Stomach (tissue), 19 donors: ENCODE measurements at places on chromosomes 4 and X. TPM values are rescaled to one million over a fixed set of nuclear protein-coding genes. Genes with fewer than 3 reads are reported as not detected.

GRCh38 chrX:154836163-154836562, 1.7 kb upstream of the SMIM9 start:
- H3K4me3 ChIP-seq: no peak overlapping the region
- DNase-seq: no peak
- H3K27ac ChIP-seq: no peak overlapping the region
- H3K27me3 ChIP-seq: no peaks in the 10 kb centered on the region
- H3K4me1 ChIP-seq: no peaks in the 10 kb centered on the region
- no peaks in the 10 kb centered on the region for H3K36me3 ChIP-seq

DNA sequence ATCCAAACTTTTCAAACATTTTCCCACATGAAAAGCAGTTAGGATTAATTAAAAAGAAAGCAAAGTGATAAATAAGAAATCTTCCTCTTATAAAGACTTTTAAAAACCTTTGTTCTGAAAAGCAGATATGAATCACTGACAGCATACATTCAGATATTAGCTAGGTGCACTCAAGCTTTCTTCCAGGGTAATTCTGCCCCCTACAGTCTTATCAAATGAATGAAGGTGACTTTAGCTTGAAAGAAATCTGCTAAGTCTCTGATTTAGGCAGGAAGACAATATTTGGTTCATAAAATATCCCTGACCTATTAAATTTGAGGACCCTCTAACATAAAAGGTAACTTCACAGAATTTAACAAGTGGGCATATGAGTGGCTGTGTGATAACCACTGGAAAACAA, 209.1 kb upstream of the FAM47A start:
- no peaks in the 10 kb centered on the region for H3K27me3 ChIP-seq
- H3K4me3 ChIP-seq: no peak overlapping the region
- peak; percentile 6 for DNase-seq
- no peak overlapping the region for H3K27ac ChIP-seq
- H3K36me3 ChIP-seq: no peaks in the 10 kb centered on the region

DNA sequence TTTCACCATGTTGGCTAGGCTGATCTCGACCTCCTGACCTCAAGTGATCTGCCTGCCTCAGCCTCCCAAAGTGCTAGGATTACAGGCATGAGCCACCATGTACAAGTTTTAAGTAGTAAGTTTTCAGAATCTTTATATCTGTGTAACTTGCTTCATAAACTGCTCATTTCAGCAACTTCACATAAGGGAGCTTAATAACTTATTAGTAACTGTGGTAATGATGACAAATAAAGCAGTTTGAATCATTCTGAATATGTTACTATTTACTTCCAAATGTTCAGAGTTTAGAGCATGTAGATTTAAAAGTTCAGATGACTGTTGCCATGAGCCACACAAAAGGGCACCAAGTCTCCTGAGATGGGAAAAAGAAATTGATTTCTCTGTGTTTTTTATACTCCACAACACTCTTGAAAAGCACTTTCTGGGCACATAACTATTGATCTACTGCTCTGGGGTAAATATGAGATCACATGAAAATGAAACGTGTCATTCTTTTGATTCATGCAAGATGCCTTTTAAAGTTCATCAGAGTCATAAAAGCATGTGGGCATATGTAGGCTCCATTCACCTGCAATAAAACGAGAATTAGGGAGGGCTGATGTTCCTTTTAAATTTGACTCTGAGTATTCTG, 14.1 kb upstream of the CA5B start:
- no peak overlapping the region for H3K27ac ChIP-seq
- H3K36me3 ChIP-seq: no peaks in the 10 kb centered on the region
- H3K4me1 ChIP-seq: no peaks in the 10 kb centered on the region
- no peak overlapping the region for H3K4me3 ChIP-seq

EREG gene
- polyA plus RNA-seq: 0.62 TPM

- no peak for DNase-seq
- no peaks in the 10 kb centered on the region for H3K4me1 ChIP-seq
- no peaks in the 10 kb centered on the region for H3K36me3 ChIP-seq
- no peaks in the 10 kb centered on the region for H3K27me3 ChIP-seq
These were observed 104.6 kb upstream of the NWD2 start for GRCh38 chr4:37139987-37140386.

DNA sequence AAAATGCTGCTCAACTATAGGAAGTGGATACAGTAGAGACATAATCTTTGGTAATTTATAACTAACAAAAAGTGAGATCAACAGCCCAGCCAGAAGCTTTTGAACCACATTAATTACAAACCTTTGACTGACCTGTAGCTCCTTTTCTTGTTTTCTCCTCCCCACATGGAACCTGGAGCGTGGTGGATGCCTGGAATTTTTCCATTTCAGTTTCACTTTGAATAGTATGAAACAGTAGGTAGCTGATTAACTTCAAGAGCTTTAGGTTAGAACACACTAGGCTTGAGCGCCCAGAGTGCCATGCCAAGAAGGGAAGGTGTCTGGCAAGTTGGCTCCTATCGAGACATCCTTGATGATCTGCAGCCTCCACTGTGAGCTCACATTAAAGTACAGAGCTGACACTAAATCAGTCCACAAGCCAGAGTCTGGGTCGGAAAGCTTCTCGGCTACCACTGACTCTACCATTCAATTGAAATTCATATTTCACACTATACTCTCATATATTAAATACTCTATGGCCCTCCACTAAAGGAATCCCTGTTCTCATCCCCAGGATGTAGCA, 143.4 kb downstream of the GLRA2 start:
- no peaks in the 10 kb centered on the region for H3K36me3 ChIP-seq
- no peak overlapping the region for H3K4me3 ChIP-seq
- H3K27ac ChIP-seq: no peak overlapping the region
- no peaks in the 10 kb centered on the region for H3K4me1 ChIP-seq

CHST7 gene
- polyA plus RNA-seq: 1.4 TPM

DNA sequence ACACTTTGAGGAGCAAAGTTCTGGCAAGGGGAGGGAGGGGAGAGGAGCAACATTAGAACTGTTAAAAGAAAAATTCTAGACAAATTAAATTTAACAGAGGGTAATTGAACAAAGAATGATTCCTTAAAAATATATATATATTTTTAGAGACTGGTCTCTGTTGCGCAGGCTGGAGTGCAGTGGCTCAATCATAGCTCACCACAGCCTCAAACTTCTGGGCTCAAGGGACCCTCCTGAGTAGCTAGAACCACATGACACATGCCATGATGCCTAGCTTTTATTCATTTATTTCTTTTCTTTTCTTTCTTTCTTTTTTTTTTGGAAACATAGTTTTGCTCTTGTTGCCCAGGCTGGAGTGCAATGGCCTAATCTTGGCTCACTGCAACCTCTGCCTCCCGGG, 19.1 kb upstream of the SPINK2 start:
- DNase-seq: no peak
- no peak overlapping the region for H3K27ac ChIP-seq
- H3K4me3 ChIP-seq: no peak overlapping the region
- no peaks in the 10 kb centered on the region for H3K4me1 ChIP-seq

- no peak overlapping the region for H3K4me3 ChIP-seq
- no peak overlapping the region for H3K27ac ChIP-seq
- no peaks in the 10 kb centered on the region for H3K27me3 ChIP-seq
- H3K4me1 ChIP-seq: no peaks in the 10 kb centered on the region
These were observed 364.1 kb downstream of the MAGEB5 start for GRCh38 chrX:26580021-26580420.

GRCh38 chr4:10083331-10083771, 33.2 kb downstream of the WDR1 start:
- no peaks in the 10 kb centered on the region for H3K27me3 ChIP-seq
- DNase-seq: no peak
- H3K27ac ChIP-seq: no peak overlapping the region
- peaks cover 8% of the 10 kb centered on the region for H3K4me1 ChIP-seq
- H3K36me3 ChIP-seq: peaks cover 100% of the 10 kb centered on the region
- H3K4me3 ChIP-seq: no peak overlapping the region

- no peak overlapping the region for H3K4me3 ChIP-seq
- no peak overlapping the region for H3K27ac ChIP-seq
- DNase-seq: no peak
These were observed 146.3 kb upstream of the CHRDL1 start for GRCh38 chrX:110941906-110942305.

DNA sequence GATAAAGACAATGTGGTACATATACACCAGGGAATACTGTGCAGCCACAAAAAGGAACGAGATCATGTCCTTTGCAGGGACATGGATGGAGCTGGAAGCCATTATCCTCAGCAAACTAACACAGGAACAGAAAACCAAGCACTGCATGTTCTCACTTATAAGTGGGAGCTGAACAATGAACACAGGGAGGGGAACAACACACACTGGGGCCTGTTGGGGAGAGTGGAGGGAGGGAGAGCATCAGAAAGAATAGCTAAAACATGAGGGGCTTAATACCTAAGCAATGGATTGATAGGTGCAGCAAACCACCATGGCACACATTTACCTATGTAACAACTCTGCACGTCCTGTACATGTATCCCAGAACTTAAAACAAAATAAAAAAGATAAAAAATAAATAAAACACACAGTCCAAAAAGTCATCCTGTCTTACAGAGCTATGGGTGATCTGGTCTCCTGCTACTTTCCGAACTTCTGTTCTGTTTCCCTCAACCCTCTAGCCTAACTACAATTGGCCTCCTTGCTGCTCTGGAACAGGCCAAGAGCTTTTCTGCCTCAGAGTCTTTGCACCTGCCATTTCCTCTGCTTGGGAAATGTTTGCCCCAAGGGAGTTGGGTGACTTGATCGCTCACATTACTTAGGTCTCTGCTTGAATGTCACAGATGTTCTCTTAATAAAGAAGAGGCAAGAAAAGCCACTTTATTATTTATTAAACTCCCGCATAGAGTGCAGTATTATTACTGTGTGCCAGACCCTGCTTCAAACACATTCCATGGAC, 1.1 kb upstream of the CD38 start:
- no peak overlapping the region for H3K27ac ChIP-seq
- H3K4me1 ChIP-seq: peaks cover 19% of the 10 kb centered on the region
- no peaks in the 10 kb centered on the region for H3K36me3 ChIP-seq
- no peak overlapping the region for H3K4me3 ChIP-seq
- DNase-seq: no peak
- H3K27me3 ChIP-seq: peaks cover 7% of the 10 kb centered on the region

DNA sequence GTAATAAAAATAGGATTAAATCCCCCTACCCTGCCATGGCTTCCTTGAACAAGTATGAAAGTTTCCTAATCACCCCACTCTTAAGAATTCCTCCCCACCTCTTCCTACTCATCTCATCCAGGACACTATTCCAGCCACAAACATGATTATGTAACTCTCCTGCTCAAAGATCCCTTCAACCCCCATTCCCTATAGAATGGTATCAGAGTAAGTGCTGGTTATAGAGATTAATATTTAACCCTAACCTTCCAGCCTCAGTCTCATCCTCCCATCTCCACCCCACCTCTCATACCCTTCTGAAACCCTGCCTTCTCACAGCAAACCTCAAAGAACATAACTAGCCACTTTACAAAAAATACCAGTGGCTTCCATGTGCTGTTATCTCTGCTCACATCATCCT, 155.1 kb downstream of the PPP3CA start:
- H3K27me3 ChIP-seq: no peaks in the 10 kb centered on the region
- H3K36me3 ChIP-seq: no peaks in the 10 kb centered on the region
- H3K27ac ChIP-seq: peak overlapping the region; percentile 73
- peaks cover 14% of the 10 kb centered on the region for H3K4me1 ChIP-seq
- H3K4me3 ChIP-seq: no peak overlapping the region

- no peak for DNase-seq
- no peaks in the 10 kb centered on the region for H3K4me1 ChIP-seq
- no peak overlapping the region for H3K4me3 ChIP-seq
- H3K27ac ChIP-seq: no peak overlapping the region
These were observed 8.6 kb upstream of the CCDC110 start for GRCh38 chr4:185480016-185480732.

GRCh38 chrX:39944416-39944815, 153.3 kb downstream of the BCOR start:
- H3K36me3 ChIP-seq: no peaks in the 10 kb centered on the region
- no peak for DNase-seq
- H3K4me3 ChIP-seq: no peak overlapping the region
- no peaks in the 10 kb centered on the region for H3K27me3 ChIP-seq

DNA sequence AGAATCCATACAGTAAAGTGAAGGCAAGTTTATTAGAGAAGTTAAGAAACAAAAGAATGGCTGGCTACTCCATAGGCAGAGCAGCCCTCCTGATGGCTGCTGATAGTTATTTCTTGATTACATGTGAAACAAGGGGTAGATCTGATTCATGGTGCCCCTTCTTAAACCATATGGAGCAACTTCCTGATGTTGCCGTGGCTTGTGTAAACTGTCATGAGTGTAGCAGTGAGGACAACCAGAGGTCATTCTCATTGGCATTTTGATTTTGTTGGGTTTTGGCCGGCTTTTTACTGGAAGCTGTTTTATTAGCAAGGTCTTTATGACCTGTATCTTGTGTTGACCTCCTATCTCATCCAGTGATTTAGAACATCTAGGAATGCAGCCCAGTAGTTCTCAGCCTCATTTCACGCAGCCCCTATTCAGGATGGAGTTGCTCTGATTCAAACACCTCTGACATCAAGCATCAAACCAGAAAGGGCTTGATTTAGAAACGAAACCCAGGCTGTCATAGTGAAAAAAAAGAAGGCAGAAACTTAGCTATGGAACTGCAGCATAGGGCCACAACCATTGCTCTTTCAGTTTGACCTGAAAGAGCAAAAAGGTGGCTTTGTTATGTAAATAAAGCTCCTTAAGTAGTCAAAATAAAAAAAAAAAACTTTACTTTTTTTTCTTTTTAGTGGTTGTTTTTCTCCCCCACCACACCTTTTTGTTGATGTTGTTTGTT, 37.8 kb downstream of the SPCS3 start:
- H3K27me3 ChIP-seq: no peaks in the 10 kb centered on the region
- H3K4me1 ChIP-seq: no peaks in the 10 kb centered on the region
- H3K4me3 ChIP-seq: no peak overlapping the region
- DNase-seq: no peak
- H3K36me3 ChIP-seq: no peaks in the 10 kb centered on the region
- no peak overlapping the region for H3K27ac ChIP-seq

GPR173 gene
- not detected for polyA plus RNA-seq

BGN gene
- polyA plus RNA-seq: 9.3 TPM

- H3K27me3 ChIP-seq: no peaks in the 10 kb centered on the region
- no peak for DNase-seq
- no peak overlapping the region for H3K4me3 ChIP-seq
- H3K36me3 ChIP-seq: no peaks in the 10 kb centered on the region
These were observed 165.6 kb downstream of the SH3KBP1 start for GRCh38 chrX:19721726-19722370.

DNA sequence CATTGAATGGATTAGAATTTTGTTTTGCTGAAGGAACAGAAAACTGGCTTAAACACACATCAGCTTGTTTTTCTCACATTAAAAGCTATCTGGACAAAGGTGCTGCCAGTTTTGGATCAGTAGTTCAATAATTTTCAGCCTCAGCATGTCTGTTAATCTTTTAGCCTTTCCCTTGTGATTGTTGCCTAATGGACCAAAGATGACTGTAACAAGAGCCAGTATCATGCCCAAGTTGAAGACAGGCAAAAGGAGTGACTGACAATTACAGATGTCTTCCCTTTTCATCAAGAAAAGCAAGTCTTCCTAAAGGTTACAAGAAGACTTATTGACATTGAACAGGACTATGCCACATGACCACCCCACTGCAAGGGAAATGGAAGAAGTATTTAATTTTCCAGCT, 419.7 kb downstream of the MAPK10 start:
- H3K36me3 ChIP-seq: peaks cover 6% of the 10 kb centered on the region
- no peak overlapping the region for H3K27ac ChIP-seq
- no peaks in the 10 kb centered on the region for H3K27me3 ChIP-seq
- H3K4me3 ChIP-seq: no peak overlapping the region
